Spleen (tissue), 13 donors: ENCODE measurements at places on chromosomes 7 and 10.

DNA sequence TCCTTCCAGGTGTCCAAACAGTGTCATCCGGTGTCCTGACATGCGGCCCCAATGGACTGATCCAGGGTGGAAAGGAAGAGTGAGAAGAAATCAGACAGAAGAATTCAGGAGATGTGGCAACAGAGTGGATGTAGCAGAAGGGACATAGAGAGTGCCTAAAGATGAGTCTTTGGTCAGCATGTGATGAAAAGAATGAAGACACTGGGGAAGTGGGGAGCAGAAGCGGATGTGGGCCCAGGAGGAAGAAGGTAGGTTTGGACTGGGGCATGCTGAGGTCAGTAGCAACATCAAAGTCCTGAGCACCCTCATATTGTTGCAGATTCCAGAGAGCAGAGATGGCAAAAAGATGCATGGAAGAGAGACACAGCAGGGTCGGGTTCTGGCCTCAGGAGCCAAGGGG is 71.8 kb upstream of the STEAP1B start:
- peaks cover 60% of the 10 kb centered on the region for H3K4me1 ChIP-seq
- no peaks in the 10 kb centered on the region for H3K36me3 ChIP-seq
- no peak overlapping the region for H3K27ac ChIP-seq
- H3K4me3 ChIP-seq: no peak overlapping the region
- H3K27me3 ChIP-seq: no peaks in the 10 kb centered on the region
- no peak for DNase-seq

DNA sequence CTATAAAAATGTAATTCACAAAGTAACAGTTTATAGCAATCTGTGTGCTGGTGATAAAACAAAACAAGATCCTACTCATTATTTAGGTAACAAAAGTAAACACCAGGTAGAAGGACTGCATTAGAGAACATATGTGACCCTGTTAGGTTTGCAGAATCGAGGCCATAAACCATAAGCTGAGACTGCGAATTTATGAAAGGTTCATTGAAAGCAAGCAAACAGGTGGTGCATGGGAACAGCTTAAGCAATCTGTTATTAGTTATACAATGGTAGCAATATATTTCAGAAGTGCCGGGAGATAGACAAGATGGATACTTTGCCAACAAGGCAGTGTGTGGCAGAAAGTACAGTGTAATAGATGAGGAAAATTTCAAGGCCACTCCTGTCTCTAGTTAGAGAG is 23.5 kb upstream of the FAM133B start:
- DNase-seq: no peak
- H3K4me1 ChIP-seq: peaks cover 6% of the 10 kb centered on the region

DNA sequence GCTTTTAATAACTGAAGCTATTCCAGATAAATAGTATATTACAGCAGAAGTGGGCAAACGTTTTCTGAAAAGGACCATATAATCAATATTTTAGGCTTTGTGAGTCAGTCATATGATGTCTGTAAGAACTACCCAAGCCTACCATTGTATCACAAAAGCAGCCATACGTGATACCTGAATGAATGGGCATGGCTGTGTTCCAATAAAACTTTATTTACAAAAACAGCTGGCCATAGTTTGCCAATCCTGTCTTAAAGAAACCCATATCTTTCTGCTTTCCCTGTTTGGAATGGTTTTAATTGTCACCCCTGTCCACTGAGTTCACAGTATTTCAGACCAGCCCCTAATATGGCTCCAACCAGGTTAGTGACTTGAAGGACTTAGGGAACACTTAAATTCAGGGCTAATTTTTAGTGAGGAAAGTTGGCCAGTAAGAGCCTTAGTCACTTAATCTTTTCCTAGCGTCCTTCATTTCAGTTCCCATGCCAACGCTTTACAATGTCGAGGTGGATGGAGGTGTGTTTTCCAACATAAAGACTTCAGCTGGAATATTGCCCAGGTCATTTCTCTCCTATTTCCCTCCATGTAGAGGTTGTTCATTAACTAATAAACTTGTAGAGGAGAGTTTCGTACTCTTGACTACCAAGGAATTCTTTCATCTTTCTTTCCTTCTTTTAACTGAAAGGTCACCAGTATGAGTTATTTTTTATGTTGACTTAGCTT is 184.5 kb downstream of the TRIL start:
- no peak for DNase-seq
- H3K4me3 ChIP-seq: no peak overlapping the region
- H3K27me3 ChIP-seq: no peaks in the 10 kb centered on the region

DNA sequence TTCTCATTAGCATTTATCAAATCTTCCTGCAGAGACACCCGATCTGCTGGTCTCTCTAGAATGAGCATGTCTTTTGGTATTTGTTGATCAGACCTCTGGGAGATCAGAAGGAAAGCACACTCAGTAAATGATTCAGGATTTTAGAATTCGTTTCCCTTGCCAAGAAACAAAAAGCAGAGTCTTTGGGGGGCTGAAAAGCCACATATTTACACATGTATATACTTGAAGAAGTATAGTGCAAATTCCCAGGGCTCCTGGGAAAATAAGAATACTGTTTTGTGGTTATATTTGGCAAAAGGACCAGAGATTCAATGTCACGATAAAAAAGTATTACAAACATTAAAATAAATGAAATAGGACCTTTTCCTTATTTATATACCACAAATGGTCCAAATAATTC is 100.2 kb downstream of the AGMO start:
- no peaks in the 10 kb centered on the region for H3K4me1 ChIP-seq
- H3K27me3 ChIP-seq: no peaks in the 10 kb centered on the region
- no peak overlapping the region for H3K4me3 ChIP-seq
- no peak overlapping the region for H3K27ac ChIP-seq

DNA sequence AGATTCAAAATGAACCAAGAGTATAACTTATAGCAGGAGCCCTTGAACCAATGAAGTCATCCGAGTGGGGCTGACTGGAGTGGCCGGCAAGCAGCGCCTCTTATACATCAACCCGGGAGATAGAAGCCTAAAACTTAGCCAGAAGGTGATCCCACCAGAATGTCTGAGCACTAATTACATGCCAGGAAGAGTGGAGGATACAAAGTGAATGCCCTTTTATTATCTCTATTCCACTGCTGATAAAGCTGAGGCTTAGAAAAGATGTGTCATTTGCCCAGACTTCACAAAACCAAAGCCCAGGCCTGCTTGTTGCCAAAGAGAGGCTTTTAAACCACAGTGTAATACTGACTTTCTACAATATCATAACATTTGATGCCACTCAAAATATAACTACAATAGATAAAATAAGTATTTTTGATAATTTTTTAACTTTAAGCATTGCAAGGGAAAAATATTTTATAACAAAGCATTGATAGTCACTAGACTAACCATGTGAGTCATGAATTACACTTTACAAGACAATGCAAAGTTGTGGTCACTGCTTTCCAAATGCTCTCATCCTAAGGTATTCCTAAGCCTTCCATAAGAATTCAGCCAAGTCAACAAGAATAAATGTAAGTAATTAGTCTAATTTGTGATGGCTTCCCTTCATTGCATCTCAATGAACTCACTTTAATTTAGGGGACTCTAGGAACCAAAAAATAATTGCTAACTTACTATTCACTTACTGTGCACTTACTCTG is 58.6 kb upstream of the ARID5B start:
- DNase-seq: no peak
- peaks cover 3% of the 10 kb centered on the region for H3K4me1 ChIP-seq
- no peak overlapping the region for H3K4me3 ChIP-seq
- no peaks in the 10 kb centered on the region for H3K27me3 ChIP-seq
- no peak overlapping the region for H3K27ac ChIP-seq
- no peaks in the 10 kb centered on the region for H3K36me3 ChIP-seq

DNA sequence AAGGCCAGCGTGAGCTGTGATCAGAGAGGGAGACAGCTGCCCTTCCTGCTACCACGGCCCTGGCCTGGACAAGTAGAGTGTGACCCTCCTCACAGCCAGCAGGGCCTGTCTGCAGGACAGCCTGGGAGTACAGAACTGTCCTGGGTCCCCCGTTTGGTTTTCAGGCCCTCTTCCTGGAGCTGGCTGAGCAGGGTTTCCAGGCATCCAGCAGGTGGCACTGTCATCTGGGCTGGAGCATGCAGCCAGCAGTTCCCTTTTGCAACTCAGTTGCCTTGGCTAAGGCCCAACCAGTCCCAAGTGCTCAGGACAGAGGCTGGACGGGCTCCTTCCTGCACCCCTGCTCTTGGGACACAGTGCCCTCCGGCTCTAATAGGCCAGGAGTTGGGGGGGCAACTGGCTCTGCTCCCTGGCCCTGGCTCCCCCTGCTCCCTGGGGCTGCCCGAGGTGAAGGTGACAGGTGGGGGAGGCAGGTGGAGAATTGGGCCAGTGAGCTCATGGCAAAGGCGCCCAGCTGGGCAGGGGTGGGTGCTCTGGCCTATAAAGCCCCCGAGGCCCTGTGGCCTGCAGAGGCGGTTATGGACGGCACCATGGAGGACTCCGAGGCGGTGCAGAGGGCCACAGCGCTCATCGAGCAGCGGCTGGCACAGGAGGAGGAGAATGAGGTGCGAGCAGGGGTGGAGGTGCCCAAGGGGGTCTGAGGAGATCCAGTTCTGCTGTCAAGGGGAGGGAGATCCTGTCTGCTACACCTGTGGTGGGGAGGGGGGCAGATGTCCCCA is at the start of gene ANKRD2:
ANKRD2 (plus strand) TSS at position 566 of the 776 bp plus-strand sequence; CDS start at position 576, 10 bp downstream.
- no peaks in the 10 kb centered on the region for H3K27me3 ChIP-seq
- H3K4me3 ChIP-seq: no peak within 1 kb of the TSS
- DNase-seq: peak; percentile 90
